ENCODE measurements at places on chromosomes 12 and 14.

DNA sequence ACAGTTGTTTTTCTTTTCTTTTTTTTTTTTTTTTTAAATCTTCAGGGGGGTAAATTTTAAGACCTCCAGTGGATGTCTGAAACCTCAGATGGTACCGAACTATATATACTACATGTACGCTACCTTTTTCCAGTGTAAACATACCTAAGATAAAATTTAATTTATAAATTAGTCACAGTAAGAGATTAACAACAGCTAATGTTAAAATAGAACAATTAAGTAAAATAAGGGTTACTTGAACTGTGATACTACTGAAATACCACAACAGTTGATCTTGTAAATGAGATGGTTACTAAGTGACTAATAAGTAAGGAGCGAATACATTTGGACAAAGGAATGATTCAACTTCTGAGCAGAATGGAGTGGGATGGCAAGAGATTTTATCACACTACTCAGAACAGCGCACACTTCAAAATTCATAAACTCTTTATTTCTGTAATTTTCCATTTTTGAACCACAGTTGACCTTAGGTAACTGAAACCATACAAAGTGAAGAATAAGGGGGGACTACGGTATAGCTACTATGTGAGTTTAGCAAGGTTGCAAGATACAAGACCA, 80.5 kb upstream of the PCED1B start:
- no peak for DNase-seq

GRCh38 chr14:47539031-47539461, 136.4 kb downstream of the MDGA2 start:
- DNase-seq: no peak

DNA sequence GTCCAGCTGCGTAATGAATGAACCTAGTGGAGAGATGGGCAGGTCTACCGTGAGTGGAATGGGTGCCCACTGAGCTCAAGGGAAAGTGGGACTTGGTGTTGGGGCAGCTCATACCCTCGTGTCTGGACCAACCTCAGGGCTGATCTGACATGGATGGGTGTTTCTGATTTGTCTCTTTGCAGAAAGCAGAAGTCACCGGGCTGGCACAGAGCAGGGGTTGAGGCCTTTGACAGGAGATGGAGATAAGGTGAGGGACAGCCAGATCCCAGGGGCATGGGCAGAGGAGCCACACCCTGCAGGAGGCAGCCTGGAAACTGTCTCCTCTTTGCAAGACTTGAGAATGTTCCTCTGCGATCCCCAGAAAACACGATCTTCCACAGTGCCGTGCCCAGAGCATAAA, 20.9 kb upstream of the PPP1CC start:
- DNase-seq: no peak

DNA sequence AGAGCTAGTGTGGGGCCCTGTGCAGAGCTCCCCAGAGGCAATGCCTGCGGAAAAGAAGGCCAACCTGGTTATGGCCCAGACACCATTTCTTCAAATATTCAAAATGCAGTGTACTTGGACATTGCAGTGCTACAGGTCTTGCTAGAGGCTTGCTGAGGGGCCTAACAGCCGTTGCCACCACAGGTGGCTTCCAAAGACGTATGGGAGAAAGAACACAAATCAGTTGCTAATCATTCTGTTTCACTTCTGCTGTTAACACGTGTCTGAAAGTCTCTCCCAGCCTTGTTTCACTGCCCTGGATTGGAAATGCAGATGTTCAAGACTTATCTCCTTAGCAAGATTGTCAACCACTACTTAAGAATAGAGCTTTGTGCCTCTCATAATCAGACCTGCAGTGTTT, 925.9 kb downstream of the GALC start:
- no peak for DNase-seq

GRCh38 chr12:42217656-42218055, 20.4 kb downstream of the YAF2 start:
- DNase-seq: no peak

DNA sequence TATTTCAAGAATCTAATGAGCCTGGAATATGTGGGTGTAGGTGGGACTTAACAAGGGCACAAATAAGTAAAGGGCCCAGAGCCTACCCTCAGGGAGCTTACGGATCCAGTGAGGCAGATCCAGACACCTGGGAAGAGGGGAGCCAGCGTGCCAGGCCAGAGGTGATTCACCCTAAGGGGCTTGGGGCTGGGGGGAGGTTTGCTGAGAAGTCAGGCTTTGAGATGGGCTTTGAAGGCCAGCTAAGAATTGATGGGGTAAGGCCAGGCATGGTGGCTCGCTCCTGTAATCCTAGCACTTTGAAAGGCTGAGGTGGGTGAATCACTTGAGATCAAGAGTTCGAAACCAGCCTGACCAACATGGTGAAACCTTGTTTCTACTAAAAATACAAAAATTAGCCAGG, 695 bp upstream of the MMP19 start:
- DNase-seq: no peak

GRCh38 chr12:61717986-61718385, 542.2 kb upstream of the USP15 start:
- DNase-seq: no peak
